ENCODE measurements at places on chromosomes 3 and 15.

GRCh38 chr3:182438398-182438797 is 354.9 kb upstream of the ATP11B start:
- DNase-seq, result no peak

DNA sequence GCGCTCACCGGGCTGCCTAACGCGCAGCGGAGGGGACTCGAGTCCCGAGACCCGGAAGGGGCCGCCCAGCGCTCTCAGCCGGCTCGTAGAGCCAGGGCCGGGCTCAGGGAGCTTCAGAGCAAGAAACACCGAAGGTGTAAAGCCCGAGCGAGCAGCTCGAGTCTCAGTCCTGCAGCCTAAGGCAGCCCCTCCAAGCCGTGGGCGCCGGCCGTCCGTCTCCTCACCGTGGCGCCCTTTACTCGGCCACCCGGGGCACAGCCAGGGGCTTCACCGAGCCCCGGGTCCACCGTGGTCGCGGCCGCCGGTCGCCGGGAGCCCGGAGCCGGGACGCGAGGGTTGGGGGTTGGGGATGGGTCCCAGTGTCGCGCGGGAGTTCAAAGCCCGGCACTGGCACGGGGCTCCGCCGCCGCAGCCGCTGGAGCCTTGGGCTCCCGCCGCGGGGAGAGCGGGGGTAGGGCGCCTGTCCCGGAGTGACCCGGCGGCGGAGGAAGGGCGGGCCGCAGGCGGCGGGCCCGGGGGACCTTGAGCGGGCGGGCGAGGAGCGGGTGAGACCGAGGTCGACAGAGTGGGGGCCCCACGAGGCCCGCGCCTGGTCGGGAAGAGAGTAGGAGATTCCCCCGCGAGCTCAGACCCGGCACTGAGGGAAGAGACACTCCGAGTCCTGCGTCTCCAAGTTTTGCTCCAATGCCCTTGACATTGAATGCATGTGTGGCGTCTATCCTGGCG is 26.9 kb upstream of the THRB start:
- no peak for DNase-seq

DNA sequence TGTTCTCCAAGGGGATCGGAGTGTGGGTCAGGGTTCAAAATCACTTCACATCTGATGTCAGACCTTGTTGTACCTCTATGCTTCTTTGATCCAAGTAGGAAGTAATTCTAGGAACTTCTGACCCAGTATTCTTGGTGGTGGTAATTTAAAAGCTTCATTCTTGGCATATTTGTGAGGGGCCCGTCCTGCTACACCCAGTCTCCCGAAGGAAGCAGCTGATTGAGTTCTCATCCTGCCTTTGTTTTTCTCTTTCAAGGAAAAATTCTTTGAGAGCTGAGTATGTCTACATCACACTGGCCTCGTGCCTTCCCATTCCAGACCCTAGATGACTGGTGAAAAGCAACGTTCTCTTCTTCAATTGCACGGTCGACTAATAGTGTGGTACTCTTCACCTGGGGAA is 234.4 kb upstream of the TPRG1 start:
- DNase-seq, result no peak

- DNase-seq, result no peak
These were observed 41.8 kb downstream of the MUC20 start for GRCh38 chr3:195762611-195763010.

DNA sequence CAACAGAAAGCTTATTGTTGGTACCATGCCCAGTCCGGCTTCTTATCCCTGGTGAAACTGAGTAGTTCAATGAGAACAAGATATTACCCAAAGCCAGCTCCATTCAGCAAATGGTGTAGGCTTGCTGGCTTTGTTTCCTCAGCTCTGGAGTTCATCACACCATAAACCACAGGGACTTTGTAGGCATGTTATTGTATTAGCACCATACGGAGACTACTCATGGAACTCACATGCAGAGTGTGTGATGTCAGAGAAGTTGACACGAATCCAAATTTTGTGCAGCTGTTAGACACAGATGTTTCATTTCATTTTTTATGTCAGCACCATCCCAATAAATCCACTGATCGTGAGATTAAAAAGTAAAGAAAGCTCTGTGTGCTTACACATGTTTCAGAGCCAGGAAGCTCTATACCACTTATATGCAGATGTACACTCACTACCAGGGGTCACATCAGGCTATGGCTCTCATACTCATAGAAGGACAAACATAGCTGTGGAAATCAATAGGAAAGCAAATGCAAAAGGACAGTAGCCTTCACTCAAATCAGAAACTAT is 63.4 kb upstream of the LEKR1 start:
- no peak for DNase-seq

DNA sequence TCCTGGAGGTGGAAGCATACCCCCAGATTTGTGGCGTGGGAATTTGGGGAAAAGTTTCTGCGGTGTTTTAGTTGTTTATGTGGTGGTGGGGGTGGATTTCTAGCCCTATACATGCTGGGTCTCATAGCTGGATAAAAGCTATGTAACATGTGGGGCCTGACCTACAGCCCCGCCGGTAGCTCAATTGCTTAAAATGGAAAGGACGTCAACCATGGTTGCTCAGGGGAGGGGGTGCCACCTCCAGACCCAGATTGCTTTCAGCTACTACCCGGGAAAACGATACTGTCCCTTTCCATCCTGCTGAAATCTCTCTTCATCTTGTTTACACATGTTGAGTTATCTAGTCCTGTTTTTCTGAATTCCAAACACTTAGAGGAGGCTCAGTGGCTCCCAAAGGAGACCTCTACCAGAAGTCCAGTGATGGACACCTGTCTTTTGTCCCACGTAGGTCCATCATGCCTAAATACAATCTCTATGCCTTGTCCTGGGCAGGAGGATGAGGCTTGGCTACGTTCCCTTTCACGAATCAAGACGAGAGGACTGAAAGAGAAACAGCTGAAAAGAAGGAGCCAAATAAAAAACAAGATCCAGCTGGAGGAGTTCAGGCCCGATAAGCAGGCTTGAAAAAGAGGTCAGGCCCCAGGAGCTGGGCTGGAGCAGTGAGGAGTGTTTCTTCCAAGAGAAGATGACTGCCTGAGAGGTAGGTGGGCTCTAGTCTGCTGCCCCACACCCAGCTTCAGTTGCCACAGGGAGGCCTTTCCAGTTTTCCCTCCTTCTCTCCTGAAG is 72.1 kb upstream of the TPRG1 start:
- DNase-seq, result no peak

DNA sequence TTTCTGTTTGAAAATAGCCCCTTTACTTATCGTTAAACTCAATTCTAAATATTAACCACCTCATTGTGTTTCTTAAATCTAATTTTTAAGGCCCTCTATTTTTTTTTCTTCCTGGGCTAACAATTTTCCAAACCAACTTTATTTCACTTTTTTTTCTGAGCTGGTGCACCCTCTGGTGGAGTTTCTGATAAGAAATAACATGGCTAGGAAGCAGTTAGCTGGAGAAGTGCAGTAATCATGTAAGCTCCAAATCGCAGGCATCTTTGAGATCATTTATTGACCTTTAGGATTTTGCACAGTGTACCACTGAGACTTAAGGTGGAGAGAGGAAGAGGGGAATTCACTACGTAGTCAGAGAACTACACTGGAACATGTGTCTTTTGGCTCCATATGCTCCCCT is 6.4 kb downstream of the TMEM207 start:
- DNase-seq, result no peak

- no peak for DNase-seq
These were observed 244.8 kb upstream of the IGF1R start for GRCh38 chr15:98403569-98403968.

- no peak for DNase-seq
These were observed 11.1 kb upstream of the PSTPIP1 start for GRCh38 chr15:76983590-76984375.

DNA sequence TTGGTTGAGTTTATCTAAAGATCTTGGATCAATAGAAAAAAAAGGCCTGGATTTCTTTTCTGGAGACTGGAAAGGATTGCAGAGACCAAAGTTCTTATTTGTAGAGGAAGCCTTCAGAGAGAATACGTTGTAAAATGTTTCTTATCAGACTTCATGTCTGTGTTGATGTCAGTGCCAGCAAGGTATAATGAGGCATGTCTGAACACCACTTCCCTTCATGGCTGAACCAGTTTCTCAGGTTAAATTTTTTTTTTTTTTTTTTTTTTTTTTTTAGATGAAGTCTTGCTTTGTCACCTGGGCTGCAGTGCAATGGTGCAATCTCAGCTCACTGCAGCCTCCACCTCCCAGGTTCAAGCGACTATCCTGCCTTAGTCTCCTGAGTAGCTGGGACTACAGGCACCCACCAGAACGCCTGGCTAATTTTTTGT is 17.8 kb upstream of the ZNF774 start:
- DNase-seq, result no peak

- DNase-seq, result no peak
These were observed 62.4 kb upstream of the MEF2A start for GRCh38 chr15:99503411-99503810.

DNA sequence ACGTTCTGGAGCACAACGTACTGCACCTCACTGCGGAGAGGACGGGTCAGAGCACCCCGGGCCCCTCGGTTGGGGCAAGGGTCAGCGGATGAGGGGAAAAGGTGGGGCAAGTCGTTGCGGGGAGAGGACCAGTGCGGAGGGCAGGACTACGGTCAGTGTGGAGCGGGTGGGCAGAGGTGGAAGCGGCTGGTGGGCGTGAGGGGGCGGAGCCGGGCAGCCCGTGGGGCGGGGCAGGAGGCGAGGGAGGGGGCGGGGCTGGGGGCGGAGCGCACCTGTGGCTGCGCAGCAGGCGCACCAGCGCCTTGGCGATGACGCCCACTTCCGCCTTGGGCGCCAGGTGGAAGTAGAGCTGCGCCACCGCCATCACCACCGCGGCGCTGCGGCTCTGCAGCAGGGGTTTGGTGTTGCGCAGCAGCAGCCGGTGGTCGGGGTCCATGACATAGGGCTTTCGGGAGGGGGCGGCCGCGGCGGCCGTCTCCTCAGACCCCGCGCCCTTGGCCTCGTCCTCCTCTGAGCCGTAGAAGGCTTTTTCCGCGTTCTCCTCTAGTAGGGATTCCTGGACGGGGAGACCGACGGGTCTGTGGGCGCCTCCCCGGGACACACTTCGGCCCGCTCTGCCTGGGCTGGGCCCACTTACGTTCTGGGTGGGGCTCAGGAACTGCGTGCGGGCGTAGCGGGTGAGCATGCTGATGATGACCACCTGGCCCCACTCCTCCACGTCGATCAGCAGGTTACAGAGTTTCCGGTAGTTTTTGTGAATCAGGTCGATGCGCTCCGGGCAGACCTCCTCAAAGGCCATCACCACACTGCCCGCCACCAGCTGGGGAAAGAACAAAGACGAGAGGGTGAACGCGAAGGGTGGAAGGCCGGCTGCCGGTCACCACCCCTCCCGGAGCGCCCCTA is 29.2 kb downstream of the AP3B2 start:
- DNase-seq, result peak; percentile 54

DNA sequence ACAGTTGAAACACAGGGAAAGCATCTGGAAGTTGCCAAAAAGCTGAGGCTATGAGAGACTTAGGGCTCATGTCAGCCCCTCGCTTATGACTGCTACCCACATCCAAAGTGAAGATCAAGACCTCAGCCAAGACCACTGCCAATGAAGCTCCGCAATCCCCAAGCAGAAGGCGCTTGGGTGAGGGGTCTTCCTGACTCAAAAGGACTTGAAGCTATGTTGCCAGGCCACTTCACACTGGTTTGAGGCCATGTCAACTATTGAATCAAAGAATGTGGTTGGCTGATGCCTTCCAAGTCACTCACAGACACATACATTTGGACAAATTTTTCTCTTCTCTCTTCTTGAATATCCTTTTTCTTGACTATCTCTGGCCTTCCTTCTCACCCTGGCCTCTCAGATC is 928 bp upstream of the CCR4 start:
- DNase-seq, result no peak

GRCh38 chr3:38039899-38040261 is 872 bp downstream of the DLEC1 start:
- no peak for DNase-seq

- DNase-seq, result no peak
These were observed 38.8 kb downstream of the TM2D3 start for GRCh38 chr15:101613130-101614000.

- DNase-seq, result no peak
These were observed 340.7 kb upstream of the C2CD4B start for GRCh38 chr15:62505762-62506161.

GRCh38 chr3:135329479-135329878 is 534.4 kb downstream of the EPHB1 start:
- no peak for DNase-seq

GRCh38 chr15:68369931-68370767 is 61.8 kb downstream of the ITGA11 start:
- no peak for DNase-seq

GRCh38 chr3:138180375-138181029 is 5.8 kb upstream of the DBR1 start:
- no peak for DNase-seq

DNA sequence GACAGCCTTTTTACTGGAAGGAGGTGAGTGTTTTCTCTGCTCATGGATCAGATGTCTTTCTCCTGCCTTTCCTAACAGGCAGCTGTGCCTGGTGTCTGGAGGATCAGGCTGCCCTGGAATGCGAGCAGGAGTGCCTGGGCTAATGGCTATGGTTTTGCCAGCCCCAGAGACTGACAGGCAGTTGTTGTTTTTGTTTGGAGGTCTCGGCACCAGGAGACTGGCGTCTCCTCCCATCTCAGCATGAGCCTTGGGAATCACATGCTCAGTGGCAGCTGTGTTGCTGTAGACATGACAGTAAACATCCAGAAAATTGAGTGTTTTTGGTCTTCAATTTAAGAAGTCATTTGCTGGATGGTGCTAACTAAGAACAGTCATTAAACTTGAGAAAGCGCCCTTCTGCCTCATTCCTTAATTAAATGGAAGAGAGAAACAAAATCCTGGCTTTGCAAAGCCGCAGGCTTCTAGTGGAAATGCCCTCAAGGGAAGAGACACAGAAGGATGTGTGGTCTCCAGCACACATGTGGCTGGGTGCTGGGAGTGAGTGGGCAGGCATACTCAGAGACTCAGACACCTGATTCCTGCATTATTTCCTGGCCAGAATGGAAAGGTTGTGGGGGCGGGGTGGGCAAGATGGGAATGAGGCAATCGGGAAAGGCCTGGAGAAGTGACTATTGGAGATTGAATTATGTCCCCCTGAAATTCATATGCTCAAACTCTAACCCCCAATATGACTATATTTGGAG is 97.0 kb upstream of the NMNAT3 start:
- no peak for DNase-seq

DNA sequence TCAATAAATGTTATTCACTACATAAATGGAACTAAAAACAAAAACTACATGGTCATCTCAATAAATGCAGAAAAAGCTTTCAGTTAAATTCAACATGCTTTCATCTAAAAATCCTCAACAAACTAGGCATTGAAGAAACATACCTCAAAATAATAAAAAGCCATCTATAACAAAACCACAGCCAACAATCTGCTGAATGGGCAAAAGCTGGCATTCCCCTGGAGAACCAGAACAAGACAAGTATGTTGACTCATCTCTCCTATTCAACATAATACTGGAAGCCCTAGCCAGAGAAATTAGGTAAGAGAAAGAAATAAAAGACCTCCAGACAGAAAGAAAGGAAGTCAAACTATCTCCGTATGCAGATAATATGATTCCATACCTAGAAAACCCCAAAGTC is 759.9 kb downstream of the EPHA3 start:
- DNase-seq, result no peak

Data from stimulated activated CD4-positive, alpha-beta T cell treated with anti-CD3 and anti-CD28 coated beads, Interleukin-1b, Interleukin-23, amount 100 ng/mL, for 24 hours (primary cell).